Endothelial cell of umbilical vein (primary cell): ENCODE measurements at places on chromosomes 11 and 22. TPM values are rescaled to one million over a fixed set of nuclear protein-coding genes. Genes with fewer than 3 reads are reported as not detected.
A peak's percentile ranks its signal among the peaks of the same experiment; 100 is the strongest.

The FAM83F gene
- total RNA-seq: not detected in 2 replicates

The SORL1 gene
- total RNA-seq: 0.16 and 0.31 TPM in 2 replicates

The POU2F3 gene
- not detected in 2 replicates for total RNA-seq

The PITPNM1 gene
- 26.4 and 50.9 TPM in 2 replicates for total RNA-seq

The NLRP10 gene
- not detected in 2 replicates for total RNA-seq

The TENM4 gene
- 0.27 TPM in 1 of 2 replicates, not detected in the other for total RNA-seq

The OTOG gene
- not detected in 2 replicates for total RNA-seq

The POLA2 gene
- total RNA-seq: 24.0 and 25.4 TPM in 2 replicates

- no peaks in the 10 kb centered on the region for H3K4me1 ChIP-seq
- DNase-seq: no peak
- no peaks in the 10 kb centered on the region for H3K27me3 ChIP-seq
- H3K36me3 ChIP-seq: no peaks in the 10 kb centered on the region
Observed at GRCh38 chr11:110447343-110447742, 17.6 kb downstream of the FDX1 start.

DNA sequence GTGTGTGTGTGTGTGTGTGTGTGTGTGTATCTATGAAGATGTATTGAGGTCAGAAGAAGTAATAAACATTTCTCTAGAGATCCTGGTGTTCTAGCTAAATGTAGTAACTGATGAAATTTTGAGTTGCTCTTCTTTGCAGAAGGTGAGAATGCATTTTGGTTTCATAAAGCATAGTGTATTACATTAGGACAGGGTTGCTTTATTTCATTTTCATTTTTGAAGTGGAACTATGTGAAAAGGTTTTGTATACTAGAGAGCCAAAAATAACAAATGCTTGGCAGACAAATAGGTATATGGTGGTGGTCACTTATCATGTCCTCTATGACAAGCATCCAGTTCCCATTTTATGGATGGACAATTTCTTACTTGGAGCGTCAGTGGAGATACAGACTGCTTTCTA lies 99.0 kb downstream of the CASP12 start:
- H3K4me3 ChIP-seq: no peak overlapping the region
- H3K4me1 ChIP-seq: no peaks in the 10 kb centered on the region
- H3K27me3 ChIP-seq: no peaks in the 10 kb centered on the region
- no peak overlapping the region for H3K27ac ChIP-seq
- H3K36me3 ChIP-seq: no peaks in the 10 kb centered on the region

DNA sequence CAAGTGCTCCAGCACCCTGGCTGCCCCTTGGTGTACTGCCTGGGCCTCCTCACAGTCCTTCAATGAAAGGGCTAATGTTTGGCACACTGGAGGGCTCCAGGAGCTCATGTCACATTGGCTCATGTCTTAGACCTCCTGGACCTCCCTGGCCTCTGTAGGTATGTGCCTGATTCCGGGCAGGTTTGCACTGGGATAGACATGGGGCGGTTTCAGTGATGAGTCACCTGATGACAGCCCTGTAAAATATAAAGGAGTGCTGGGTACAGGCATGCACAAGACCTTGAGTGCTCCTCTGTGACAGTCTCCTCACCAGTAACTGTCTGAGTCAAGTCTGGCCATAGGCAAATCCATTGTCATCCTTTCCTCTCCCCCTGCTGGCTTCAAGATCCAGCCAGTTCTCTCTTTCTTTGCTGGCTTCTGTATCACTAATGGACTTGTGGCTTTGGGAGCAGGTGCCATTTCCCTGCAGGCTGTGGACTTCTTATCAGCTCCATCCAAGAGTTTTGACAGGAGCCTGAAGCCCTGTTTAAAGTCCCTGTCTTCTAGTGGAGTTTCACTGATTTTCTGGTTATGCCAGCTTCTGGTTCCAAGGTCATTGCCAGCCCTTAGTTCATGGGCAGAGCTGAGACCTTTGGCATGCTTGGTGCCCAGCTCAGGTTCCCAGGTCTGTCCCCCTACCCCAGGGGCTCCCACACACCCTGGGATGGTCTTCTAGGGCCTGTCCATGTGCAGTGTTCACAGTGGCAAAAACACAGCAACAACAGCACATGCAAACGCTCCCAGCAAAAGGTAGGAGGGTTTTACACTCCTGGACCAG lies 22.7 kb upstream of the P2RY2 start:
- H3K36me3 ChIP-seq: no peaks in the 10 kb centered on the region
- H3K27ac ChIP-seq: no peak overlapping the region
- H3K4me1 ChIP-seq: peaks cover 19% of the 10 kb centered on the region

DNA sequence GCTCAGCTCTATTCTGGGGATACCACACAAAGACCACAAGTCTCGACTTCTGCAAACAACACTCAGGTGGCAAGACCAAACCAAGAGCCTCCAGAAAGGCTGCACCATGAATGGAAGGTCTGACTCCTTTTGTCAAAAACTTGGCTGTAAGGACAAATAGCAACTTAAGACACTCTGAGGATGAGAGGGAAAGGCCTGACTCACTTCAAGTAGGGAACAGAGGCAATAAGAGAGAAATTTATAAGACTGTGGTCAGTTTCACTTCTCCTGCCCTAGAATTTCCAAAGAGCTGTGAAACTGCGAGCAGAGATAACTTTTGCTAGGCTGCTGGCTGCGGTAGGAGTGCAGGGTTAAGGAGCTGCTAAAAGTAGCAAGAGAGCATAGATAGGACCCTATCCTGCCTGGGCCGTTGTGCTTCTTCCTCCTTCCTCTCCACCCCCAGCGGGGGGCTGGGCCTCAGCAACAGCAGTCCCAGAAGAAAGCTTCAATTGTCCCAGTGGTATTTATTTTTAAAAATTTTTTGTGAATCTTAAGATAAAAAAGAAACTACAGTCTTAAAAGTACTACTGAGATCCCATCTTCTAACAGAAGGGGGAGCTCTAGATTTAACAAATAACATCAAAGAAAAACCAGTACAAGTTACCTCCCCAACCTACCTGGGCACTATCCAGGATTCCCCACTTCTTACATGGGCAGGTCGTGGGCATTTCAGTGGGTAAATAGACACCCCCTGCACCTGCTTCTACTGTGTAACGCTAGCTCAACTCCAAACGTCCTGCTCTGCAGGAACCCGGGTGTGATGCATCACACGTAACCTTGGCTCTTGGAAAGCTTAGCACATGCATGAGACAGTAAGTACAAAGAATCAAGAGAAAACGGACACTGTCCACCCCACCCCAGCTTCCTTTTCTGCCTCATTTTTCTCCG lies 66.4 kb downstream of the SGSM3 start:
- no peaks in the 10 kb centered on the region for H3K27me3 ChIP-seq
- peaks cover 2% of the 10 kb centered on the region for H3K4me1 ChIP-seq
- peaks cover 3% of the 10 kb centered on the region for H3K36me3 ChIP-seq
- DNase-seq: peak; percentile 70
- H3K4me3 ChIP-seq: no peak overlapping the region

DNA sequence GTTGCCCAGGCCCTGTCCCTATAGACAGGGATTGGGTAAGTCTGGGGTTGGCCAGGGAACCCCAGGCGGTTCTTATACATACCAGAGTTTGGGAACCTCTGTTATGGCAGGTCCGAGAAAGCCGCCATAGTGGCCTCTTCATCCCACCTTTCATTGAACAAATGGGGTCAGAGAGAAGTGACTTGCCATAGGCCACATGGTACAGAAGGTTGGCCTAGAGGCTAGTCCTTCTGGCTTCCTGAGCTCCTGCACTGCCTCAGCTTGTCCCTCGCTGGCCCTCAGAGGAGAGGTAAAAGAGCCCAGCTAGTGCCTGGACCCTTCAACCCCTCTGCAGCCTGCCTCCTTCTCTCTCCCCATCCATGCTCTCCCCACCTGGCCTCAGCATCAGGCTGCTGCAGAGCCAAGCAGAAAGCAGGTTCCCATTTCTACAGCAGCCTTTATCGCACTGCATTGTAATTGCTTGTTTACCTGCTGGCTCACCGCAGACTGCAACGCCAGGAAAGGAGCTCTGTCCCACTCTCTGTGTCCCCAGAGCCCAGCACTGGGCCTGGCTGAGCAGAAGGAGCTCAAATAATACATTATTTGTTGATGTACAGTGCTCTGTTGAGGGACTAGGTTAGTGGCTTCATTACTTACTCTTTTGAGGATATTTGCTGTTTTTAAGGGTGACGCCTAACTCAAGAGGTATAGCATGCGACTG lies 103.6 kb downstream of the TRIM29 start:
- H3K4me1 ChIP-seq: no peaks in the 10 kb centered on the region
- no peaks in the 10 kb centered on the region for H3K27me3 ChIP-seq
- DNase-seq: no peak
- H3K27ac ChIP-seq: no peak overlapping the region
- H3K36me3 ChIP-seq: no peaks in the 10 kb centered on the region
- H3K4me3 ChIP-seq: no peak overlapping the region

DNA sequence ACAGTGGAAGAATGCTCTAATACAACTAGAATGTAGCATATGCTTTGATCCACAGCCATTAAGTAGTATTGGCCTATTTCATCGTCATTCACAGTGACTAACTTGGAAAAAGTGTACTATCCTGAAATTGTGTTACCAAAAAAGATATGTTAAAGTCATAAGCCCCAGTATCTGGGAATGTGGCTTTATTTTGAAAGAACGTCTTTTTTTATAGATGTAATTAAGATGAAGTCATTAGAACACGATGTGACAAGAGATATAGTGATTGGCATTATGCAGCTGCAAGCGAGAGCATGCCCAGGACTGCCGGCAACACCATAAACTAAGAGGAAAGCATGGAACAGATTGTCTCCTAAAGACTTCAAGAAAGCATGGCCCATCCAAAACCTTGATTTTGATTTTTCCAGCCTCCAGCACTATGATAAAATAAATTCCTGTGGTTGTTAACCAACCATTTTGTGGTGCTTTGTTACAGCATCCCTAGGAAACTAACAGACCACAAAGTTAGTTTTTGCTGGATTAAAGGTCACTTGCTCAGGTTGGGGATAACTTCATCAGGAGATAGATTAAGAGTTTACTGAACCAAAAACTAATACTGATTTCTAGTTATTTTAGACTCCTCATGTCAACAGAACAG lies 870.6 kb upstream of the LRRC4C start:
- no peak overlapping the region for H3K4me3 ChIP-seq
- DNase-seq: no peak
- H3K27ac ChIP-seq: no peak overlapping the region
- H3K27me3 ChIP-seq: peaks cover 2% of the 10 kb centered on the region
- H3K36me3 ChIP-seq: no peaks in the 10 kb centered on the region

- H3K36me3 ChIP-seq: no peaks in the 10 kb centered on the region
- no peak overlapping the region for H3K4me3 ChIP-seq
- DNase-seq: no peak
- H3K4me1 ChIP-seq: no peaks in the 10 kb centered on the region
- H3K27me3 ChIP-seq: no peaks in the 10 kb centered on the region
- no peak overlapping the region for H3K27ac ChIP-seq
Observed at GRCh38 chr22:18994701-18995326, 58.7 kb upstream of the PRODH start.

GRCh38 chr11:27184458-27185312 lies 144.1 kb downstream of the BBOX1 start:
- H3K27me3 ChIP-seq: peaks cover 20% of the 10 kb centered on the region
- no peak overlapping the region for H3K4me3 ChIP-seq
- H3K4me1 ChIP-seq: no peaks in the 10 kb centered on the region
- no peaks in the 10 kb centered on the region for H3K36me3 ChIP-seq
- no peak for DNase-seq

GRCh38 chr22:21642584-21643448 lies 714 bp downstream of the SDF2L1 start:
- peaks cover 14% of the 10 kb centered on the region for H3K4me1 ChIP-seq
- peak overlapping the region; percentile 26 for H3K27ac ChIP-seq
- H3K36me3 ChIP-seq: peaks cover 3% of the 10 kb centered on the region
- peak overlapping the region; percentile 81 for H3K4me3 ChIP-seq
- H3K27me3 ChIP-seq: no peaks in the 10 kb centered on the region

DNA sequence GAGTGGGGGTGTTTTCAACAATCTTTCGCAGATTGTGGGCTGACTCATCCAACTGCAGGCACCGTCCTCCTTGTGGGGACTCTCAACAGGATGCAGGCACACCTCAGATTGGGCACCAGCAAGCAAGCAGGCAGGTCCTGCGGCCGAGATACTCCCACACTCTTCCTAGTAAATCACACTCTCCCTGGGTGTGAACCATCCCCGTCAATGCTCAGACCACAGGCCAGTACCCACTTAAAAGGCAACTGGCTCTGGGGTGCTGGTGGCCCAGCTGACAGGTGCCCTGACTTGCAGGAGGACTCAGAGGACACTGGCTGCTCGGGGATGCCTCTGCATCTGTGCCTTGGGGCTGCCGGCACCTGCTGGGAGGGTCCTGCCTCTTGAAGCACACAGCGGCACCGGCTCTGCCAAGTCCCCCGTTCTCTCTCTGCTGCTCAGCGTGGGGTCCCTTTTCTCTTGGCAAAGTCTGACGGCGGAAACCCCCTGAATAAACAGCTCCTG lies 282.5 kb downstream of the CTTN start:
- no peak overlapping the region for H3K4me3 ChIP-seq
- no peaks in the 10 kb centered on the region for H3K4me1 ChIP-seq
- no peak overlapping the region for H3K27ac ChIP-seq
- no peaks in the 10 kb centered on the region for H3K27me3 ChIP-seq

- peaks cover 90% of the 10 kb centered on the region for H3K27me3 ChIP-seq
- H3K4me1 ChIP-seq: peaks cover 5% of the 10 kb centered on the region
- no peaks in the 10 kb centered on the region for H3K36me3 ChIP-seq
- DNase-seq: no peak
- no peak overlapping the region for H3K4me3 ChIP-seq
Observed at GRCh38 chr11:31799435-31800397, 11.4 kb downstream of the PAX6 start.
